ENCODE measurements at places on chromosomes 7 and 10.

GRCh38 chr7:43565786-43566185 lies 17.1 kb upstream of the STK17A start:
- no peak for DNase-seq

DNA sequence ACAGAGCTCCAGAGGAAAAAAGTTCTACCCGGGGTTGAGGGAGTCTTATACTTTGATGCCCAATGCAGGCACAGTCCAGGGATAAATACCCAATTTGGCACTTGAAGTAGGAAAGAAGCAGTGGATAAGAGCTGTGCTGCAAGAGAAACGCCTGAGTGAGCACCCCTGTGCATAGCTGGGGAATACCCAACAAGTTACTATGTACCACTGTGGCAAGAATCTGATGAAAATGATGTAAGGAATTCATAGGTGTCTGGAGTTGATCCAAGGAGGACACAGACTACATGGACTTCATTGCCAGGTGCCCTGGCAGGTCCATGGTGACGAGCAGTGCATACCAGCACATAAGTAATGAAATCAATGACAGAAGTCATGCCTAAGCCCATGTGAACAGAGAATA lies 183.7 kb upstream of the FEZF1 start:
- DNase-seq = no peak

DNA sequence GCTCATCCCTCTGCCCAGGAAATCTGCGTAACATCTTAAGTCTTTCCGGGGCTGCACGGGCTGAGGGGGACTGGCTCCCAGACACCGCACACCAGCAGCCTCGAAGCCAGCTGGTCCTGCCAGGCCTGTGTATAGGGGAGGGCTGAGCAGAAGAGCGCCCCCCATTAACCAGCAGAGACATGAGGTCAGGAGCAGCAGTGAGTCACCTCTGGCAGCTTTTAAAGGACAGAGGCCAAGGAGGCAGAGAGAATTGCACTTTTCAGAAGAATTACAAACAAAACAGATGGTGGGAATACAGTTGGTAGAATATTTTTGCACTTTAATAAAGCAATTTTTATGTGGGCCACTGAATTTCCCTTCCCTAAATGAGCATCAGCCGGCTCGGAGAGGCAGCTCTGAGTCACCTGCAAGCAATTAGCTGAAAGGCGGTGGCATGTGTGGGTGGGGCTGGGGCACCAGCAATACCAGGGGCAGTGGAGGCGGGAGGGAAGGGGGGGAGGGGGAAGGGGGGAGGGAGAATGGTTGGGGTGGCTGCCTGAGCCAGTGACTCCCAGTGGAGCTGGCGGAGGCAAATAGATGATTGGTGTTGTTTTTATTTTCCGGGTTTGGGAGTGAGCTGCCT lies 39.1 kb downstream of the GOLGA7B start:
- no peak for DNase-seq

DNA sequence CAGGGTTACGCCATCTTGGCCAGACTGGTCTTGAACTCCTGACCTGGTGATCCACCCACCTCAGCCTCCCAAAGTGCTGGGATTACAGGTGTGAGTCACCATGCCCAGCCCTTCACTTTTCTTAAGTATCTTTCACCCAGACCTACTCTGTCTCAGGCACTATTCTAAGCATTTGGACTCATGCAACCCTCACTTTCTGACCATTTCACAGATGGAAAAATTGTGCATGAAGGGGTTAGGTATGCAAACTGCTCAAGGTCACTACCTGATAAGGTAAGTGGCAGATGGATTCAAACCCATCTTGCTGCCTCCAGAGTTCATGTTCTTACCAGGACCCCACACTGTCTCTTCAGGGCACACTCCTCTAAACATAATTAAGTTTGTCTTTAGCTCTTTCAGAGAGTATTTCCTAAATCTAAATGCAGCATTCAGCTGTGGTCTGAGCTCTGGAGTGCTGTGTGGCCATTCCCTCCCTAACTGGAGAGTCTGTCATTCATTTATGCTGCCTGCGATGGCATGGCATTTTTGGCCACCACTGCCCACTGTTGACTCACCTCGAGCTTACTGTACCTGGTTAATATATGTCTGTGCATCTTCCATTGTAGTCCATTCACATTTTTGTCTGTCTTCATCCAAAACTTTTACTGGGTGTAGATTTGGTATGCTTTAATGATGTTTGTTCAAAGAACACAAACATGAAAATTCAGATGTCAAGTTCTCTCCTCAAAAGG lies 88.4 kb downstream of the CCDC71L start:
- DNase-seq = no peak

Data from DMS79 treated with DMSO at 0.1 percent for 48 hours (cell line).